ENCODE measurements at places on chromosomes 4 and X.
A peak's percentile ranks its signal among the peaks of the same experiment; 100 is the strongest.

DNA sequence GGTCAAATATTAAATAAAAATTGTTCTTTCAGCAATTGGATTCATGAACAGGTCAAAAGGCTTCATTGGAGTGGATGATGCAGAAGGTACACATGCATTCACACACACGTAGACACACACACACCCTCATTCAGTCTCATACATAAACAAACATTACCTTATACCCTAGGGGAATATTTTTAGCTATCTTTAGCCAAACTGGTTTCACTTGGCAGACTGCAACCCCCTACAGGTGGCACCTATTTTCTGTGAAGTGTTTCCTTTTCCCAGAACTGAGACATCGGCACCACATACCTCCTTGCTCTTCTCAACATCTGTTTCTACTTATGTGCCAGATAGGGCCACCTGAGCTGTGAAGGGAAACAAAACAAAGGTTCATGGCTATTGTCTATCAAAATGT is 18.5 kb upstream of the KDR start:
- no peak for DNase-seq

DNA sequence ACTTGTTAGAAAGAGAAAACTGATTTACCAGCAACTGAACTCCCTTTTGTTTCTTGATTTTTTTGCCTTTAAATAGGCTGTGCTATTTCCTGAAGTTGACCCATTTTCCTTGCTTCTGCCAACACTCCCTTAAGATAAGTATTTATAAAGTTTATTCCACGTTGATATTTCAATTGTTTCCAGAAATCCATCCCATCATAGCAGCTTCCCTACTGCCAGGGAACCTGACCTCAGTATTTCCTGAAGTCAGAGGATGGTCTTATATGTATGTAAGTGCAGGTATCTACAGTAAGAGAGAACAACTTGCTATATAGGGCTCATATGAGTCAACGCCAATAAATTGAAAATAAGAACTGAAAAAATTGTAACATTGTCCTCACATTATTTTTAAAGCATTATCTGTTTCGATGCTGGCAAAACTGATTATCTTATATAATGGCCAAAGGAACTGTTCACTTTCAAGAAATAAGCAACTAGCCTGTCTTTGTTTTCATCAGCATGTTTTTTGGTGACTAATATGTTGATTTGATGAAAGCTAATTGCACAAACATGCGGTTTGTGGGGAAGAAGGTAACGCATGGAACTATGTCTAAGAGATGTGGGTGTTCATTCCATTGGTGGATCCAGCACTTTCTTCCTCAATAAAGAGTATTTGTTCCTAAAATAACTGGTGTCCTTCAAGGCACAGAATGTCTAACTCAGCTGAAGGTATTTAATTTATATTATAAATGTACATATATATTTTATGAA is 4.7 kb downstream of the LIMCH1 start:
- no peak for DNase-seq

GRCh38 chr4:106294062-106294461 is 21.9 kb downstream of the TBCK start:
- DNase-seq: no peak

- DNase-seq: no peak
These were observed 14.5 kb downstream of the L1CAM start for GRCh38 chrX:153871451-153871850.

DNA sequence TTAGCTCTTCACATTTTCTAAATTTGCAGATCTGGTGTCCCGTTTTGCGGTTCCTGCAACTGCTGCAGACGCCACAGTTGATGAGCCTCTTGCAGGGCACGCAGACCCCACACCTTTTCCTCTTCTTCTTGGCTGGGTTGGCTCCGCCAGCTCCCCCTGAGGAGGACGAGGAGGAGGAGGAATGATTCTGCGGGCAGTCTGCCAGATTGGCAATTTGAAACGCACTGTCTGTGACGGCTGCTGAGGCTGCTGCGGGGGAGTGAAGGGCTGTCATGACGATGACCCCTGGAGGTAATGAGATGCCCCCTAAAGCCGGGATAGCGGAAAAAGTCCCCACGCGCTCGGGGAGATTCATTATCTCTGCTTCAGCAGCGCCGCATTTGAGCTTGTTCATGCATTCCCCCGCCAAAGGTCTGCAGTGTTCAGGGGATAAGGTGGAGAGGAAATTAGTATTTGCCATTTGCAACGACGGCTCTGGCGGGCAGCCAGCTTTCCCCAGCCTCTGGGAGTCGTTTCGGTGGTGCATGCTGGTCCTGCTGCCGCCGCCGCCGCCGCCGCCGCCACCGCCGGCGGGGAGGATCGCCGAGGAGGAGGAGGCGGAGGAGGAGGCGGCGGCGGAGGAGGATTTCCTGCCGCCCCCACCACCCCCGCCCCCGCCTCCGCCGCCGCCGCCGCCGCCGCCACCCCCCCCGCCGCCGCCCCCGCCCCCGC is 3.8 kb downstream of the CXXC4 start:
- peak; percentile 22 for DNase-seq

DNA sequence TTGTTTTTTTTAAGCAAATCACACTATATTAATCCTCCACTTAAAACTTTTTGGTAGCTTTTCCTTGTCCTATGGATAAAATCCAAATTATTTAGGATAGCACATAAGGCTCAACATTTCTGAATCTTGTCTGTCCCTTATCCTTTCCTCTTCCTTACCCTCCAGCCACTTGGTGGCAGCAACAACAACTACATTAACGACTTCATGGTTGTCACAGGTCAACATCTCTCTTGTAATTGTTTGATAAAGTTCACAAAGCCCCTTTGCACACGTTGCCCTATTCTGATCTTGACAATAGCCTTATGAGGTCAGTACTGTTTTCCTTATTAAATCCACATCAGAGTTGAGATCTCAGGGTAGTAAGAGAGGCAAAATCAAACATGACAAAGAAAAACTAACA is 269.0 kb upstream of the PABPC4L start:
- DNase-seq: no peak

GRCh38 chr4:140940589-140940988 is 184.4 kb upstream of the TBC1D9 start:
- DNase-seq: no peak

DNA sequence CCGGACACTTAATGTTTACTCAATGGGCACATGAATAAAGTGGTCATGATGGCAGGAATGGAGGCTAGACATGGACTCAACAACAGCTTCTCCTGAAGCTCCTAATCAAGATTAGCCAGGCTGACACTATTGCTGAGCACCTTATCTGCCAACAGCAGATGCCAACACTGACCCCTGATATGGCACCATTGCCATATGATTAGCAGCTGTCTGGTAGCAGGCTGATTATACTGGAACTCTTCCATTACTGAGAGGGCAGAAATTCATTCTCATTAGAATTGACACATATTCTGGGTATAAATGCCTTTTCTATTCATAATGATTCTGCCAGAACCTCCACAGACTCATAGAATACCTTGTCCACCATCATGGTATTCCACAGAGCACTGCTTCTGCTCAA is 18.4 kb upstream of the AFF1 start:
- no peak for DNase-seq

DNA sequence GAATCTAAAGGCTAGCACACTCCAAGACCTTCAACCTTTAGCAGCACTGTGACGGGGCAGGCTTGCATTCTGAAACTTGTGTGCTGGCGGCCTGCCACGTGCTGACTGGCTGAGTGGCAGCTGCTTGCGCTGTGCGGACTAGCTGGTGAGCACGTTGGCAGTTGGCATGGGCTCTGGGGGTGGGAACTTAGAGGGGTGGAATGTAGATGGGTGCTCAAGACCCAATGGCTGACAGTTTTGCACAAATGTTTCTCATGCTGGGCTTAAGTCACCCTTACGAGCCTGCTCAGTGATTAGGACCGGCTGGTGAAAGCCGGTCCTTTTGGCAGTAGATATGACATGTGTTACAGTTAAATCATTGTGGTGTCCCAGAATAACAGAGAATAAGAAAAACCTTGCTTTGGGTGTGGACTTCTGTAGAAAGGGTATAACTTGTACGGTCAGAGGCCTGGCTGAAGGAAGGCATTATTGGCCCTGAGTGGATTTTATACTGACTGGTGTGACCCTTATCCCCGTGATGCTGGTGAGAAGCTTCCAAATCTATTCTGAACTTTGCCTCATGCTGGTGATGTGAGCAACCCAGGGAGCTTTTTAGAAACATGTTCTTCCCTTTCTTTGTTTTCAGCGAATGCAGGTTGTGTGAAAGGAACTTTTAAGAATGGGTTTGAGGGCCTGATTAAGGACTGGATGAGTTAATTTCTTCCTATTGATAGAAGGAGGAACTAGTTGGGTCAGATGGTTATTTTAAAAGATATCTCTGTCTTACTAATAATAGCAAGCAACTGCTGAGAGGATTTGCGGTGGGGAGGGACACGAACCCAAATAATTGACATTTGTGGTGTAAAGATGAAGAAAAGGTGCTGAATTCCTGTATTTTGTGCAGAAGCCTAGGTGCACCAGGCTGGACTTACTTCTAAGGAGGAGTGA is 107.4 kb upstream of the SLC4A4 start:
- no peak for DNase-seq

DNA sequence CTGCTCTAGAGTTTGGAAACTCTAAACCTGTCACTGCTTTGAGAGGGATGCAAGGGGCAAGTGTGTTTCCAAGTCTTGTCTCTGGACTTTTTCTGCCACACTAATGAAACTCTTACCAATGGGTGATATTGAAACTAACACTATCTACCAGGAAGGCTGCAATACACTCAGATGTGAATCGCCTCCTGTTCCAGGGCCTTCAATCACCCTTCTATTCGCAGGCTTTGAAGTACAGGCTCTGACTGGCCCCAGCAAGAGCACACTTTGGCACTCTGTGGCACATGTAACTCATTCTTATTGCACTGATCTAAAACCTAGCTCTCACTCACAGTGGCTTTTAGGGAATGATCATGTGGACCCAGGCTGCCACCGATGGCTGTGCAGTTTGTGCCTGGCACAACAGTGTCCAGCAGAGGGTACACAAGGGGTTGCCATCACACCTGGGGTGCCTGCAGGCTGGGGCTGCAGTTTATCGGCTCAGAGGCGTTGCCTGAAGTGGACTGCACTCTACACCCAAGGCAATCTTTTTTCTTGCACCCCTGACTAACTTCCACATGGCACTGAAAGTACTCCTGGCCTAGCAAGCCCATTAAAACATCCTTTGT is 210.8 kb downstream of the MGST2 start:
- DNase-seq: no peak

GRCh38 chr4:159413306-159413943 is 310.5 kb downstream of the RAPGEF2 start:
- no peak for DNase-seq

DNA sequence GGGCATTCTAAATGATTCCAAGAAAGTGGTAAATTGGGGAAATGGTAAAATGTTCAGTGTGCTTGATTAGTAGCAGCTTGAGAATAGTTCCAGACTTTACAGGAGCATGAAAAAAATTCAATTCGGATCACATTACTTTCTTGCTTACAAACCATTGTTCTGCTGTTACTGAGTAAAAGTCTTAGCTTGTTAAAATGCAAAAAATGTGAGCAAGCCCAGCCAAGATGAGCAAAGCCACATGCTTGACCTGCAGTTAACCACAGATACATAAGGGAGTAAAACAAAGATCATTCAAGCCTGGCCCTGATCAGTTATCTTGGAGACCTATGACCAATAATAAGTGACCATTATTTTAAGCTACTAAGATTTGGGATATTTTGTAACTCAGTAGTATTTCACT is 562.9 kb upstream of the MAGEB2 start:
- no peak for DNase-seq

DNA sequence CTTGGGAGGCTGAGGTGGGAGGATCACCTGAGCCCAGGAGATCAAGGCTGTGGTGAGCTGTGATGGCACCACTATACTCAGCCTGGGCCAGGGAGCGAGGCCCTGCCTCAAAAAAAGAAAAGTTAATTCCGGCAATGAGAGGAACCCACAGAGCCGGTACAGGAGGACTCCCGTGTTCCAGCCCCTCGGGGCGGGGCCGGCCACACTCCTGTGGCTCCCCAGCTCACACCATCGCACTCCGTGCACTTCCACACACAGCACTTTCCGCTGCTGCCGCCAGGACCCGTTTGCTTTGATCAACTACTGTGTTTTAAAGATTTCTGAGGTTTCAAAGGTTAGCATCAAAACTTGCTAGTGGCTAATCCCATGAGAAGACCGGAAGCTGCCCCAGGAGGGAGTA is 171.7 kb downstream of the AFAP1 start:
- no peak for DNase-seq

- no peak for DNase-seq
These were observed 62.2 kb downstream of the PRKX start for GRCh38 chrX:3651277-3651676.

DNA sequence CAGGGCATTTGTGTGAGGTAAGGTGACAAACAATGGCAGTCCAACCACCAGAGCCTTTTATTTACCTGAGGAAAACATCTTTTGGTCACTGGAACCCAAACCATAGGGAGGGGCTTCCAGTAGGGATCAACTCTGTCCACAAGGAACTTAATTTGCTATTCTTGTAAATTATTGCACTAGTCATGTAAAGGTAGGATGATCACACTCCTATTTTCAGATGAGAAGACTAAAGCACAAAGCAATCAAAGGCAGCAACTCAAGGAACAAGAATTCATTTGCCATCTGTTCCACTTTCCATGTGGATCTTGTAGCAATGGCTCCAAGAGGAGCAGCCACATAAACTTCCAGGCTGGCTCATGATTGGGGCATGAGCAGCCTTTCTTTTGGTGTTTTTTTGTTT is 35.3 kb downstream of the CD99L2 start:
- DNase-seq: no peak

GRCh38 chr4:128757712-128758111 is 51.8 kb upstream of the JADE1 start:
- DNase-seq: no peak

DNA sequence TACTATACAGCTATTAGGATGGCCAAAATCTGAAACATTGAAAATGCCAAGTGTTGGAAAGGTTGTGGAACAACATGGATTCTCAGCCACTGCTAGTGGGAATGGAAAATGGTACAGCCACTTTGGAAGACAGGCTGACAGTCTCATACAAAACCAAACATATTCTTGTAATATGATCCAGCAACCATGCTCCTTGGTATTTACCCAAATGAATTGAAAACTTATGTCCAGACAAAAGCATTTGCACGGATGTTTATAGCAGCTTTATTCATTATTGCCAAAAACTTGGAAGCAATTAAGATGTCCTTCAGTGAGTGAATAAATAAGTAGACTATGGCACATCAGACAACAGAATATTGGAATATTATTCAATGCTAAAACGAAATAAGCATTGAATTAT is 105.8 kb upstream of the DCLK2 start:
- DNase-seq: no peak

- DNase-seq: no peak
These were observed 252.1 kb upstream of the ADGRL3 start for GRCh38 chr4:60948008-60948407.

GRCh38 chrX:134676436-134676835 is 18.2 kb upstream of the PLAC1 start:
- DNase-seq: no peak

DNA sequence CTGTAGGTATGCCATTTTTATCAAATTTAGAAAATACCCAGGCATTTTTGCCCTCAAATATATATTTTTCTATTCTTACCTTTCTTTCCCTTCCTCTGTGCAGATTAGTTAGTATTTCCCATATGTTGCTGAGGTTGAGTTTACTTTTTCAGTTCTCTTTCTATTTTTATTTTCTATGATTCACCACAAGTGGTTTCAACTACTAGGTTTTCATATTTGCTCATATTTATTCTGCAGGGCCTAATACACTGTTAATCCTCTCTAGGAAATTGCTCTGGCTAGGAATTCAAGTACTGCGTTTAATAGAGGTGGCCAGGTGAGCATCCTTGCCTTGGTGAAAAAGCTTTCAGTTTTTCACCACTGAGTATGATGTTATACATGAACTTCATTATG is 1535.3 kb upstream of the PCDH10 start:
- DNase-seq: no peak

GRCh38 chrX:53262918-53263394 is 18.4 kb downstream of the IQSEC2 start:
- DNase-seq: no peak

GRCh38 chr4:108492816-108493595 is 127.4 kb upstream of the RPL34 start:
- no peak for DNase-seq

Data from T-cell (primary cell).